Lower leg skin (tissue), 4 donors: ENCODE measurements at places on chromosomes 7 and 10. TPM values are rescaled to one million over a fixed set of nuclear protein-coding genes. Genes with fewer than 3 reads are reported as not detected.

GRCh38 chr10:72058989-72059842, 29.1 kb downstream of the SPOCK2 start:
- no peak for DNase-seq

GRCh38 chr10:123565691-123566660, 100.2 kb upstream of the GPR26 start:
- peak; percentile 53 for DNase-seq

GRCh38 chr10:2541176-2541575, 526.2 kb upstream of the PFKP start:
- DNase-seq, result no peak

DNA sequence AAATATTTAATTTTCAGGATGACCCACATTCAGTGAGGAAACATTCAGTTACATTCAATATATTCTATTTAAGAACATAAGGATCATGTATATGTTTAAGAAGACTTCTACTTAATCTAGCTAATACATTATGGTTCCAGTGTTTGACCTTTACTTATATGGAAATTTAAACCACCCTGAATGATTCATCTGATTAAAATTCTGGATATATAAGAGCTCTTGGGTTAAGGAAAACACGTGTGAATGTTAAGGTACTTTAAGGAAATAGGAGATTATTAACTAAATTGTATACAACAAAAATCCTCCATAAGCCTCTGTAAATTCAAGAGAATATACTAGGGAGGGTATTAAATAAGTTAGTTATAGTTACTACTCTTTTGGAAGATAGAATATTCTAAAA, 40.9 kb downstream of the HDAC9 start:
- no peak for DNase-seq

Gene HOXA7
- total RNA-seq, result 13.6 TPM
